ENCODE measurements at places on chromosomes 13 and 19.

- peaks cover 15% of the 10 kb centered on the region for H3K4me1 ChIP-seq
- no peaks in the 10 kb centered on the region for H3K27me3 ChIP-seq
- H3K36me3 ChIP-seq = no peaks in the 10 kb centered on the region
- H3K27ac ChIP-seq = no peak overlapping the region
- H3K4me3 ChIP-seq = no peak overlapping the region
Observed at GRCh38 chr13:42174344-42175162, 97.4 kb upstream of the AKAP11 start.

DNA sequence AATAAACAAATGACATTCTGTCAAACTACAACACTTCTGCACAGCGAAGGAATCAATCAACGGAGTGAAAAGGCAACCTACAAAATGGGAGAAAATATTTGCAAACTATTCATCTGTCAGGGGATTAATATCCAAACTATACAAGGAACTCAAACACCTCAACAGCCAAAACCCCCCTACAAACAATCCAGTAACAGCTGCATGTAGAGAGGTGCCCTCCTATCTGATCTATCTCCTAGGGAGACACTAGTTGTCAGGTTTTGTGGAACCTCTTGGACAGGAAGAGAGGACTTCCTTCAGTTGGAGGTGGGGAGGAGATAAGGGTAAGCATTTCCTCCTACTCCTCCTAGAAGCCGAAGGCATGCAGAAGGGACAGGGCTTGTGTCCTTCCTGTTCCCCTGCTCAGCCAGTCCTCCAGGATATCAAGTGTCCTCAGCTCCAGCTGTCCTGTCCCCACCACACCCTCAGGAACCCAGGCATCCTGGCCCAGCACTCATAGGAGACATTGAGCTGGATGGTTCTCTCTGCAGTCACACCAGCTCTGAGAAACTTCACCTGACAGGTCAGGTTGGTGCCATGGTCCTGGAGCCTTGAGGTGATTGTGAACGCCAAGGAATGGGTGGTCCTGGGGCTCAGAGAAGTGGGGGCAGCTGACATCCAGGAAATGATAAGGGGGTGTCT, 9.8 kb upstream of the SIGLEC8 start:
- H3K4me3 ChIP-seq = no peak overlapping the region
- DNase-seq = no peak
- H3K4me1 ChIP-seq = no peaks in the 10 kb centered on the region
- no peaks in the 10 kb centered on the region for H3K36me3 ChIP-seq
- H3K27ac ChIP-seq = no peak overlapping the region
- H3K27me3 ChIP-seq = no peaks in the 10 kb centered on the region

GRCh38 chr13:24220086-24220703, 59.7 kb downstream of the SPATA13 start:
- no peak overlapping the region for H3K4me3 ChIP-seq
- H3K36me3 ChIP-seq = no peaks in the 10 kb centered on the region
- DNase-seq = peak; percentile 66
- peaks cover 16% of the 10 kb centered on the region for H3K4me1 ChIP-seq

DNA sequence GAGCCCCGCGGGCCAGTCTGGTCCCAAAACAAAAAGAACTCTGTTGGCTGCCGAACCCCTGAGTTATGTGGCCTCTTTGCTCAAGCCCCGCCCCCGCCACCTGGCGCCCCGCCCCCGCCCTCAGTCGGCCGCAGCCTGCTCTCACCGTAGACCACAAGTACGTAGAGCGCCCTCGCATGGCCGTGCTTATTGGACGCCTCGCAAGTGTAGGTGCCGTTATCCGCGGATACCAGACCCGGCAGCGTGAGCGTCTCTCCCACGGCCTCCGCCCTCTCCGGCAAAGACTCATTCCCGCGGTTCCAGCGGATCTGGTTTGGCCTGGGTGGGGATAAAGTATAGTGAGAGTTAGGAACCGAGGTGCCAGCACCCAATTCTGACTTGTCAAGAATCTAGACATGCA, 5.5 kb upstream of the ZNF428 start:
- H3K4me3 ChIP-seq = no peak overlapping the region
- no peaks in the 10 kb centered on the region for H3K36me3 ChIP-seq
- no peaks in the 10 kb centered on the region for H3K27me3 ChIP-seq
- peaks cover 19% of the 10 kb centered on the region for H3K4me1 ChIP-seq
- no peak overlapping the region for H3K27ac ChIP-seq
